ENCODE measurements at places on chromosomes 13 and 19.

GRCh38 chr19:8366961-8367326 lies 3.0 kb downstream of the ANGPTL4 start:
- DNase-seq = no peak

DNA sequence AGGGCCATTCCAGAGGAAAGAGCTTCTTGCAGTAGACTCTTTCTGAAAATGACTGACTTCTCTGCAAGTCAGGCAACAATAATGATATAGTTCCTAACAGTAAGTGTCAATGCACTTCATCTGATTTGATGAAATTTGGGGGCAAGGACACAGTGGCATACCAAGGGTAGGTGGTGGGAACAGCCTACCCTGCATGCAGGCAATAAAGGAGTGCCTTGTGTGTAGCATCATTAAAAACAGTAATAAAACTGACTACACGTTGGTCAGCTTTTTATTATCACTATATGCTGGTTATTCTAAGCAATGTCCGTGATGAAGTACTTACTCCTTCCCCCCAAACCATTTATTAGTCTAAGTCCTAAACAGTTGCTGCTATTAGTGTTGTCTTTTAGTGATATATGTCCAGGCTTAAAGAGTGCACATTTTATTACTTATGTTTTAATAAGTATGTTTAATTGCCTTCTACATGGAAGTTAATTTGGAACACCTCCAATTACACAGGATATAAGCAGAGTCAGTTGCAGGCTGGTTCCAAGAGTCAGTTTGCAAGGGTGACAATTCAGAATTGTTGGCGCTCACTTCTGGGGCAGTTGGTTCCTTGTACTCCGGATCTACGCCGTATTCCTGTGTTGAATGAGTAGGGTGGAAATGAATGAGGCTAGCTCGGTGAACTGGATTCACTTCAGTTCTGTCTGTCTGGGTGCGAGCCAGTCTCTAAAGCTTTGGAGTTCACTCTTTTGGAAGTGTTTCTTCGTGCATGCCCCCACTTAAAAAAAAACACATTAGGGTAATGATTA lies 84.0 kb downstream of the RGCC start:
- DNase-seq = no peak

- DNase-seq = no peak
Observed at GRCh38 chr13:38868399-38868798, 122.2 kb downstream of the STOML3 start.

- DNase-seq = no peak
Observed at GRCh38 chr13:29964181-29964845, 113.9 kb upstream of the UBL3 start.

- DNase-seq = no peak
Observed at GRCh38 chr19:1823020-1823419, 10.9 kb upstream of the ATP8B3 start.

- DNase-seq = no peak
Observed at GRCh38 chr19:11814700-11815035, 595 bp downstream of the ZNF440 start.

DNA sequence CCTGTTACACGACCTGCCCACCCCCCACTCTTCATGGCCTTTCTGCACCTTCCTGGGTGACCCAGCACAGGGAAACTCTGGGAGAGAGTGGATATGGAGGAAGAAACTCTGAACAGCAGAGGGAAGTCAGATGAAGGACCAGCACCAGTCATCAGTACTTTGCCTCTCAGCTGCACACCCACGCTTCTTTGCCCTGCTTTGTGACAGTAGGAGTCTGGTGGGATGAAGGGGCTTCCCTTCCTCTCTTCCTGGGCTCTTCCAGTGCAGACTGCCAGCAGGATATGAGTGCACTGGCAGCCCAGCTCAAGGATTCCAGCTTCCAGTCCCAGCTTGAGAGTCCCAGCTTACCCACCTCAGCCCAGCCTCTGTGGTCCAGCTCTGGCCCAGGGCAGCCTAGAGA lies 68.9 kb downstream of the CRYL1 start:
- no peak for DNase-seq

DNA sequence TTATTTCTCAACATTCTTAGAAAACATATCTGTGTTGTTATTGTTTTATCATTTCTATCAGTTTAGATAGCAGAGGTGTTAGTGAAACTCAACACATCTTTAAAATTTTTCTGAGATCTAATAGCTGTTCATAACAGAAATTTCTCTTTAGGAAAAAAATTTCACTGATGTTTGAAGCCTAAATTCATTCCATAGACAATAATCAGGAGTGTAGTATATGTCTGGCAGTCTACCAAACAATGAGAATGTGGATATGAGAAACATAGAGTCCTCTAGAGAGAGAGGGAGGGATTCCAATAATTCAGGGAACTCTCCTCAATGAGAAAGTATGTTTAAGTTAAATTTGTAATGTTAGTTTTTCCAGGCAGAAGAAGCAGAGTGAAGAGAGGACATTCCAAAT lies 118.2 kb upstream of the EDNRB start:
- no peak for DNase-seq

DNA sequence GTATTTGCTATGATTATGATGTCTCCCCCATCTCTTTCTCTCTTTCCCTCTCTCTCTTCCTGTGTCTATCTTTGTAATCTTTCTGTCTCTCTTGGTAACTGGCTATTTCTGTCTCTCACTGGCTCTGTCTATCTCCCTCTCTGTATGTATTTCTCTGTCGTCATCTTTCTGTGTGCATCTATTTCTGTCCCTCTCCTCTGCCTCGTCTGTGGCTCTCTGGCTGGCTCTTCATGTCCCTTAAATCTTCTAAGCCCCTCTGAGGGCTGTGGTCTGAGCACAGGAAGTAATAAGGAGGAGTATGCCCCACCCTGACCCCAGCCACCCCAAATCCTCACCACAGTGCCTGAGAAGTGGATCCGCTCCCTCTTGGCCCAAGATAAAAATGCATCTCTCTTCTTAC lies 104.4 kb downstream of the DNAJC15 start:
- no peak for DNase-seq

GRCh38 chr13:26896986-26897668 lies 136.5 kb upstream of the GPR12 start:
- no peak for DNase-seq

DNA sequence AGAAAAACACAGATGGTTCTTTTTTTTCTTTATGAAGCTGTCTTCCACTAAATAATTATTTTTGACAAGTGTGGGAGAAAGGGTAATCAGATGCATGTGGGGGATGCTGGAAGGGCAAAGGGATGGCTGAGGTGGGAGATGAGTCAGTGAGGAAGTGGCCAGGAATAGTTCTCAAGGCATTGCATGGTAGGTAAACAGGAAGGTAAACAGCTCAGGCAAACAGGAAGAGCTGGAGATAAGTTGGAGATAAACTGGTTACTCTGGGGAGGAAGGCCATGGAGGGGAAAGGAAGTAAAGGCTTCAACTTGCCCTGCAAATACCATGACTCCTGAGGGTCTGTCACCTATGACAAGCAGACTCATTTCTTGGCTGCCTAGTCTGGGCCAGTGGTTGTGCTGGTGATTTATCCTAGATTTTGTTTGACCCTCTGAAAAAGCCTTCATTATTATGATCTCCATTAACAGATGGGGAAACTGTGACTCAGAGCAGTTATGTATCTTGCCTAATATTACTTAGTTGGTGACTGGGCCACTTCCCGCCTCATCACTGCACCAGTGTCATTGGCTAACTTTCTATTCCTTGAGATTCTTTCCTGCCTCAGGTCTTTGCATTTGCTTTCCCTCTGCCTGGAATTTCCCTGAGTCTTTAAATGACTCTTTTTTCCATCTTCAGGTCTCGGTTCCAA lies 17.1 kb downstream of the ACTL9 start:
- no peak for DNase-seq

DNA sequence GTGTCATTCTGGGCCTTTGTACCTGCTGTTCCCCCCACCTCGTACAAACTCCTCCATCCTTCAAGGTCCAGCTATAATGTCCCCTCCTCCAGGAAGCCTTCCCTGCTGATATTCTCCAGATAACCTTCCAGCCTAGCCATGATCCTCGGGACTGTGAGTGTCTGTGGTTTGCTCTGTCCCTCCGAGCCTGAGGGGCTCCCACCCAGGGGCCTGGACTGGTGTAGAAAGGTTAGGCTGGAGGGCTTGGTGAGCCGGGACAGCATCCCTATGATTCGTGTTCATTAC lies 2.9 kb upstream of the COMP start:
- DNase-seq = no peak

GRCh38 chr13:111908361-111908760 lies 158.6 kb upstream of the SOX1 start:
- DNase-seq = no peak

DNA sequence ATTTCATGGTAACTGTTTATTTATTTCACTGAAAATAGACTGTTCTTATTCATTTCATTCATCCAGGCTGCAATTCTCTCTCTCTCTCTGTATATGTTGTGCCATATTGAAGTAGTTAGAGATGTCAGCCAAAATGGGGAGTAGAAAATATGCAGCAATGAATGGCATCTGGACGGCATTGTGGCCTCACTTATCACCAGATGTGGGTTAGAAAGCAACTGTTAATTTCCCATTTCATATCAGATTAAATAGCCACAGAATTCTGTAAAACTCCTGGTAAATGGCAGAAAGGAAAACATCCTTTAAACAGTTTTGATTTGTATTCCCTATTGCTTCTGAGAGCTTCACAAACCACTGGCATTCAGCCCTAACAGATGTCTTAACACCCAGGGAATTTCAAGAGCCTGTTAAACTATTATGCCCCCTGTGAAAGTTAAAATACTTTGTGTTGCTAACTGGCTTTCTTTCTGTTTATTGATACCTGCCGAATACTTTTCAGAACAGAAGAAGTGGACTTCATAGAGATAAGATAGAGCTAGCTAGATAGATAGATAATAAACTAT lies 1763.3 kb upstream of the MIR17HG start:
- no peak for DNase-seq

Data from D341Med (cell line).